ENCODE measurements at places on chromosomes 6 and 20.

- no peak for DNase-seq
Measured at GRCh38 chr6:81575442-81575841, 177.0 kb downstream of the TENT5A start.

GRCh38 chr6:127686084-127686483, 109.1 kb downstream of the C6orf58 start:
- no peak for DNase-seq

DNA sequence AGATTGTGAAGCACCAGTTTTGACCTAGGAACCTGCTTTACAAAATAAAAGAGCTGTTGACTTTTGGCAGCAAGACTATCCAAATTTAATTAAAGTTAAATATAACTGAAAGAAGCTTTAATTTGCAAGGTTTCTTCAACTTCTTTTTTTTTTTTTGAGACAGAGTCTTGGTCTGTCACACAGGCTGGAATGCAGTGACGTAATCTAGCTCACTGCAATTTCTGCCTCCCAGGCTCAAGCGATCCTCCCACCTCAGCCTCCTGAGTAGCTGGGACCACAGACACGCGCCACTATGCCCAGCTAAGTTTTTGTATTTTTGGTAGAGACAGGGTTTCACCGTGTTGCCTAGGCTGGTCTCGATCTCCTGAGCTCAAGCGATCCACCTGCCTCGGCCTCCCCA, 13.7 kb upstream of the CSE1L start:
- DNase-seq: no peak

DNA sequence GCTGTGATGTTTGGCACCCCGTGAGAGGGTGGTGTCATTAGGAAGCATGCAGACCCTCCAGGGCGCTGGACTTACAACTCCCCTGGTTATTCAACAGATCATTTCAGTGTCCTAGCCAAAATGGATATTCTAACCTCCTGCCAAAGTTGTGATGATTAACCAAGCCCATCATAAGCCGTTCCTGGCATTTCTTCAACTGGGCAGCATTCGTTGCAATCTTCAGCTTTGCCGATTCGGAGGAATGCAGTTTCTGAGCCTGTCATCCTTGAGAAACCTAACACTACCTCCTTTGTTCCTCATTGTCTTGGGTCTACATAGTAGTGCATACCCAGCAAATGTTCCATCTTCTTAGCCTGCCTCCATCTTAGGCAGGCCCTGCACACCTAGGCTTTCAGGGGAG, 79.2 kb upstream of the MAP3K4 start:
- DNase-seq: no peak

- peak; percentile 61 for DNase-seq
Measured at GRCh38 chr6:12637960-12638641, 78.5 kb upstream of the PHACTR1 start.

DNA sequence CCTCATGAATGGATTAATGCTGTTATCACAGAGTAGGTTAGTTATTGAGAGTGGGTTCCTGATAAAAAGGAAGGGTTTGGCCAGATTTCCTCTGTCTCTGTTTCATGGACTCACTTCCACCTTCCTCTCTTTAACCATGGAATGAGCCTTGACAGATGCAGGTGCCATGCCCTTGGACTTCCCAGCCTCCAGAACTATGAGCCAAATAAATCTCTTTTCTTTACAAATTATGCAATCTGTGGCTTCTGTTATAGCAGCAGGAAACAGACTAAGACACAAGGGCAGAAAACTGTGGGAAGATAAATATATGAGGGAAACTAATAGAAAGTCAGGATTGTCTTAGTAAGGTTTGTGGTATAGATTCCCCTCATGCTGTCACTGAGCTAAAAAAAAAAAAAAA, 106.5 kb downstream of the QRSL1 start:
- no peak for DNase-seq

DNA sequence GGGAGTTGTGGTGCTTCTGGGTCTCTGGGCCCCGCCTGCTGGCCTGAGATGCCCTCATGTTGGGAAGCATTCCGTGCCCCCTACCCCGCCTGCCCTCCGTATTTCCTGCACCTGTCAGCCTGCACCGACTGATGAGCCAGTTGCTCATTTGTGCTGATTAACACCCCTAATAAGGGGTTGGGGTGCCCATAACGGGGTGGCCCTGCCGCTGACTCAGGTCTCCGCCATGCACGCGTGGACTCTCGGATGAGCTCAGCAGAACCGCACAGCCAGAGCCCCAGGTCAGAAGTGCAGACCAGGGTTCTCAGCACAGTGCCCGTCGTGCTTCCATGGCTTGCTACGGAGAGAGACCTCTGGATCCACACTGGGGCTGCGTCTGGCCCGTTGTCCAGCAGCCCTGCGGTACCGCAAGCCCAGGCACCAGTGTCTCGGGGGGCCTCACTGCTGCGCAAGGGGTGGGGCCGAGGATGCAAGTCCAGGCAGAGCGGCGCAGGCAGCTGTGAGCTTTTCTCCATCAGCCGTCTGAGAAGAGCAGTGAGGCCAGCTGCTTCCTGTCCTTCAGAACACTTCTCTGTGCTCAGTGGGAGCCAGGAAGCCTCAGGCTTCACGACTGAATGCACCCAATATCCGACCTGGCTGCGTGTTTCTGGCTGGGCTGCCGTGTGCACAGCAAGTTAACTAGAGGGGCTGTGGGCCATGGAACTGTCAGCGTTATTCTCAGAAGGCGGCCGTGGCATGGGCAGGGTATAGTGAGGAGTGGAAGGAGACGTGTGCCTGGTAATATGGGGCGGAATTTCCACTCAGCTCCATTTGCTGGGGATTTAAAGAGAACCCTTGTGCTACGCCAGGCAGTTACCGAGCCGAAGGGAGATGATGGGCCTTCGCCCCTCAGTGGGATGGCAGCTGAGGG, 18.6 kb downstream of the MTG2 start:
- no peak for DNase-seq

DNA sequence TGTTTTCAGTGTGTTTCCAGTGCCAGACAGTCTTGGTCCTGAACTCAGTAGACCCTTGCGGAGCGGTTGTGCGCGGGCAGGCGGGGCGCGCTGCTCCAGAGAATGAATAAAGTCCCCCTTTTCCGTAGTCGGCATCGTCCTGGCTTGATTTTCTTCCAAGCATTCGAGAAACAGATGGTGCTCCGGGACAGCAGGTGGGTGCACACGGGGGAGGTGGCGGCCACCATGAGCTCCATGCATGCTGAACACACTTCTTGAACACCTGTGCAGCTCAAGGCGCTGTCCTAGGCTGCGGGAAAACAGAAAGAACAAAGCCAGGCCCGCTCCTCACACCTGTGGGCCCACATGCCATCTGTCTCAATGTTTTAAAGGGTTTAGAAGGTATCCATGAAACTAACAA, 125.2 kb downstream of the TAF4 start:
- no peak for DNase-seq

GRCh38 chr6:110688661-110689268, 126.5 kb downstream of the CDK19 start:
- no peak for DNase-seq

DNA sequence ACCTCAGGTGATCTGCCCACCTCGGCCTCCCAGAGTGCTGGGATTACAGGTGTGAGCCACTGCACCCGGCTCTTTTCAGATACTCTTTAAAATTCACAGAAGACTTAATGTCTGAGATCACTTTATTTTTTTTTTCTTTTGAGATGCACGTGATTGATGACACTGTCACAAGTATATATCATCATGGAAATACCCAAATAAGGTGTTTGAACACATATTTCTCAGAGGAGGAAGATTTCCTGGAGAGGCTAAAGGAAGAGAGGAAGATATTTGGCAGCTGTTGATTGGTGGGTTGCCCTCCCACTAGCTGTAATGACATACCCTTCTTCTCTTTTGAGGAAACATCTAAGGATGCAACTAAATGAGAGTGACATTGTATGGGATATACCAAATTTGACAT, 225.9 kb upstream of the CITED2 start:
- no peak for DNase-seq

- no peak for DNase-seq
Measured at GRCh38 chr6:155079985-155080452, 84.9 kb downstream of the TIAM2 start.

DNA sequence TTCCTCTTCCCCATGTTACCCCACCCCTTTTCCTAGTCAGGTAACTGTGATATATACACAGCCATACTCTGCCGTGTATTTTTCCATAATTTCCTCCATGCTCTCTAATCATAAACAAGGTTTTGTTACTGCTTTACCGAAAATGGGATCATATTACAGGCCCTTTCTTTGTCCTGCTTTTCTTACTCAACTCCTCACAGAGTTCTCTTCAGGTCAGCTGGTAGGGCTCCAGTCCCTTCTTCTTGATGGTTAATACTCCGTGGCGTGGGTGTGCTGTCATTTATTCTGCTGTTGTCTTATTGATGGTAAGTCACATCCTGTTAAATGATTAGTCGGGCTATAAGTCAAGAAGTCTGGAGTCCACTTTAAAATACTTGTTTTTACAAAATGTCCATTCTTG, 24.9 kb upstream of the PI16 start:
- DNase-seq: peak; percentile 63

- peak; percentile 63 for DNase-seq
Measured at GRCh38 chr6:27176523-27177484, 70.7 kb upstream of the PRSS16 start.

DNA sequence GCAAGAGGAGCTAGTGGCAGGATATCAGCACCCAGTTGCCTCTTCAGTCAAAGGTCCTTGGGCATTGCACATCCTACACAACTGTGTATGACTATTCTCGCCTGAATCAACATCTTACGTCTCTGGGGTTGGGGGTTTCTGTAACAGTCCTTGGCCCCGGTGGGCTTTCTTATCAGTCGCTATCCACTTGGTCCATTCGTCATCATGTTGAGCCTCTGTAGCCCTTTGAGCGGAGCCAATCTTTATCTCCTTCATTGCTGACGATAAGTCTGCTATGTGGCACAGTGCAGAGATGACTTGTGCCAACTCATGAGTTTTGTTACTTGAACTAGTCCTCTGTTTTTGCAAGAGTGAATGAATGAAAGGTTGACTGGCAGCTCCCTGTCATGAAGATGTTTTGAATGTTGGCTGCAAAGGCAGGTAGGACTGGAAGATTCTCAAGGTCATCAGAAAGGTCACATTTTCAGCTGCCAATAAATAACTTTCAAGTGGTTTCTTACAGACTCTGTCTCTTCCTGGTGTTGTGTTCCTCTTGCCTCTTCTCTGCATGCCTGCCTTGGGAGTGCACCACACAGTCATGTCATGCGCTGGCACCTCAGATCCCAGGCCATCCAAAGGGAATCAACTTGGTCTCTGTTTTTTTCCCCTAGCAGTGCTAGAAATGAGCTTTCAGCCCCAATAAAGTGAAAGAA, 238.9 kb downstream of the SLC24A3 start:
- no peak for DNase-seq

DNA sequence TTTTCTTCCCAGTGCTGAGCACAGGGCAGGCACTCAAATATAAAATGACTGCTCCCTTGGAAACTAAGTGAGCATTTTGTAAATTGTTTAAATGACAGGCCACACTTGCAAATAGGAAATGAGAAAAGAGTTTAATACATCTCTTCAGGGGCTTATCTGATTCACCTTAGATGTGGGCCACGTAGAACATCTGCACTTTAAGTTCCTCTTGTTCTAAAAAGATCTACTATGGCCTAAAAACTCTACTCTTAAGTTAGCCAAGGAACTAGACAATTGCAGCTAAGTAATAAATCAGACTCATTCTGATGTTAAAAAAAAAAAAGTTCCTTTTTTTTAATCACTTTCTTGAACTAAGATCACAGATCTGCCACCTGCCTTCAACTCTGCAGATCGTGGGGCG, 126.3 kb downstream of the KIF16B start:
- no peak for DNase-seq

DNA sequence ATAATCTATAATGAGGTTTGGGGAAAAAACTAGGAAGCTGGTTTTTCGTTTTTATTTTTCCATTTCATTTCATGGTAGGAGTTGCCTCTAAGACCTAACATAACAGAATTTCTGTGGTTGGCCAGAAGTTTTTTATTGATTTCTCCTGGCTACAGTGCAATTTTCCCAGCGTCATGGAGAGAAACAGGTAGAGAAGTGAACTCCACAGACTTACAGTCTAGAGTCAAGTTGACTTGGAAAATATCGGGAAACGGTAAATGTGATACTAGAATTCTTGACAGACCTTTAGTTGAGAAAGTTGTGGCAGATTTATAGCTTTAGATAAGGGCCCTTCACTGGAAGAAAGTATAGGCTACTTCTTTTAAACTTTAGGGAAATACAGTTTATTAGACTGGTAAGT, 238.3 kb downstream of the DOK5 start:
- DNase-seq: no peak

DNA sequence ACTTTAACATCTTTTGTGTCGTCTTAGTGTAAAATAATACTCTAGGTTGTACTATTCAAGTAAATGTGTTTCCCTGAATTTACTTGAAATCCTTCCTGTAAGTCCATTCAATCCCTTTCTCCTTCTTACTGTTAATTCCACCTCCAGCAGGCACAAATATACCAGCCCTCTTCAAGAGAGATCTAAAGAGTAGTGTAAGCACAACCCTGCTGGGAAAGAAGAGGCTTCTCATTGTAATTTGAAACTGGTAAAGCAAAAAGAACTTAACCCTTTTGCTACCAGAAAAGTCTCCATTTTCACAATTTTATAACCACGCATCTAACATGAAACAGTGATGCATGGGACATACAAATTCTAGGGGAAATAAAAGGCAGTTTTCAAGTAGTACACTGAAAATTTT, at the start of gene BMP5:
Gene BMP5 (minus strand): TSS at position 191 of the 400 bp plus-strand sequence. CDS start 725 bp downstream, outside the sequence.
- DNase-seq: no peak

GRCh38 chr20:59933296-59933848, at the start of gene SYCP2:
TSS of gene SYCP2 (minus strand) at chr20:59933637. CDS start at chr20:59922413, 11,224 bp downstream.
- DNase-seq: peak; percentile 44

DNA sequence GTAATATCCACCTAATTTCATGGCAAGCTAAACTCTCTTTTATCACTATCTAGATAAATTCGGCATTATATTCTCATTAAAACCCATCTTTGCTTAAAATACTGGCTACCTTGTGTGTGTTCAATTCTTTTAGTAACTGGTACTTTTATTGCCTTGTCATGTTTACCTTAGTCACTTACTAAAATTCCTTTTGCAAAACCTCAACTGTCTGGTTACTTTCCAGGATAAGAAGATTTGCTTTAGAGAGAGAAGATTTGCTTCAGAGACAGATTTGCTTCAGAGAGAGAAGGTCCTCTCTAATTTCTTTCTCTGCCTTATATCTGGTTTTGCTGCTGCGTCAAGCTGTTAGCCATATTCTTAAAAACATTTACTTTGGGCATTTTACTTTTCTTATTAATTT, 151.5 kb upstream of the MLIP start:
- no peak for DNase-seq

DNA sequence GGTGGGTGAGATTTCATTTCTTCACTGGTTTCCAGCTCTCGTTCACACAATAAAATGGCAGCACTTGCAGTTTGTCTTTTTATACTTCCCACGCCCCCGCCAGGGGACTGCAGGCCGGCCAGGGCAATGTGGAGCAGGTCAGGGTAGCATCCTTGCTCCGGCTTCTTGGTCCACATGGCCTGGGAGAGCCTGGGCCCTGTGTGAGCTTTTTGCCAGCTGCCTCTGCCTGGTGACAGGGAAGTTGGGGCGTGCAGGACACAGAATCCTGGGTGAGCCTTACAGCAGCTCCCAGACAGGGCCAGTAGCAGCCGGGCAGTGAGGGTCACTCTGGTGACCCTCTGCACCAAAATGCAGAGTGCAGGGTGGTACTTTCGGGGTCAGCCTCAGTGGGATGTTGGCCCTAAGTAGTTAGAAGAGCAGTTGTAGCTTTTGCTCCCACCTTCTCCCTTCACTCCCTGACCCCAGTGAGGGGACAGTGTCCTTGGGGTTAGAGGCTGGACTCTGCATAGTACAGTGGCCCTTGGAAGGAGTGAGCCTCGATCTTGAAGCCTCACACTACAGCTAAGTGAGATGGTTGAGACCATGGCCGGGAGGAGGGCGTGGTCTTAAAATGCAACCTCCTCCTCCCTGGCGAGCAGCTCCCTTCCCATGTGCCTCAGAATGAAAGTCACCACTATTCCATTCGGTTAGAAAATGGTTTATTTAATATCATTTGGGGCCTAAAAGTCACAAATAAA, 23.8 kb downstream of the PYGB start:
- no peak for DNase-seq

All from cardiac fibroblast (primary cell).